ENCODE measurements at places on chromosomes 1 and 21.

DNA sequence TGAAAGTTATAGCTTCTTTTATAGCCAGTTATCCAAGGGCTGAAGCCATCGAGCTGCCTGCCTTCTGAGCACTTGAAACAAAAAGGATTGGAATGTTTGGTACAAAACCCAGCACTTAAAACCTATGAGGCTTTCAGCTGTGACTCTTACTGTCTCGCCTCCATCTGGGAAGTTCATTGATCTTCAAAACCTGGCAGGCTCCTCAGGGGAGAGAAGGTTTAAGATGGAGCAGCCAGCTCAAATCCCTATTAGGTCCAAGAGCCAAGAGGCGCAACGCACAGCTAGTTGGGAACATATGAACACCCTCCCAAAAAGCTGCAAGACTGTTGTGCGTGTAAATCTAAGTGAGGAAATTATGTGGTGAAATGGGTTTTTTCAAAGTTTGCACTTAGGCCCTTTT is 33.4 kb downstream of the BACE2 start:
- DNase-seq = no peak

DNA sequence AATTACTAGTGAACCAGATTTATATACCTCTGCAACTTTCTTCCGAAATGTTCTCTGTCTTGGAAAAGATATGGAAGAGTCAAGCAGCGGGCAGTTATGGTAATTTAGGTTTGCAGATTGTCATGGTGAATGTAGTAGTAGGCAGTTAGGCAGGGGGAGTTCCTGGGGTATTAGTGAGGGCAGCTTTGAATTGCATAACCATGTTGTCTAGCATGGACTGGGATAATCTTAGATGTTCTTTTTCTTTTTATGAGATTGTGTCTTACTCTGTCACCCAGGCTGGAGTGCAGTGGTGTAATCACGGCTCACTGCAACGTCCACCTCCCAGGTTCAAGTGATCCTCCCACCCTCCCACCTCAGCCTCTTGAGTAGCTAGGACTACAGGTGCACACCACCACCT is 25.0 kb downstream of the MACF1 start:
- DNase-seq = no peak

- no peak for DNase-seq
These were observed 3.4 kb downstream of the SOAT1 start for GRCh38 chr1:179297105-179297378.

GRCh38 chr21:15688016-15688415 is 41.8 kb upstream of the USP25 start:
- no peak for DNase-seq

- no peak for DNase-seq
These were observed 31.1 kb downstream of the MRAP start for GRCh38 chr21:32329776-32330175.

DNA sequence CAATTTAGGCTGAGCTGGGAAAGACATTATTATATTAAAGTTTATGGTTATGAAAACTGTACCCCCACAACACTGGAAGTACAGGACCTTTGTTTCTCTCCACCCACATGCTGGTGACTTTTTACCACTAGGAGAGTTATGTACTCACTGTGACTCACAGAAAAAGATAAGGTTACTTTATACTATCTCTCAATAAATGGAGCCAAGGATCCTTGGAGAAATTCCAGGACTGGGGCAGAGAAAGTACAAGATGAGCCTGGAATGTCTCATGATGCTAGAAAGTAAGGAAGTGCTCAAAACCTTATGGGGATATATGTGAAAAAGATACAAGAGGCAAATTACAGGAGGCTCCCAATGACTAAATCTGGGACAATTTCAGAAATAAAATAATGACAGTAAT is 63.9 kb upstream of the C1orf105 start:
- DNase-seq = no peak

DNA sequence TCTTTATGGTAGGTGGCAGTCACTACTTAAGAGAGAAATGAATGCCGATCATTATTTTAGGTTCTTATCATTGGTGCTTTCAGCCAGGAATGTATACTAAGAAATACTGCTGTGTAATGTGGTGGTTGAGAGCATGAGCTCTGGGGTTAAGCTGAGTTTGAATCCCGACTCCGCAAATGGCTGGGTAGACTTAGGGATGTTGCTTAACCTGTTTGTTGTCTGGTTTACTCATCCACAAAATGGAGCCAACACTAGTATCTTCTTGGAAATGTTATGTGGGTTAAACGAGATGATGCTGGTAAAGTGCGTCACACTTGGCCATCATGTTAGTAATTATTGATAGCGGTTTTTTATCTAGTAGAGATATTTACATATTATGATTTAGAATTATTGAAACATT is 83.8 kb downstream of the WDR3 start:
- DNase-seq = no peak

DNA sequence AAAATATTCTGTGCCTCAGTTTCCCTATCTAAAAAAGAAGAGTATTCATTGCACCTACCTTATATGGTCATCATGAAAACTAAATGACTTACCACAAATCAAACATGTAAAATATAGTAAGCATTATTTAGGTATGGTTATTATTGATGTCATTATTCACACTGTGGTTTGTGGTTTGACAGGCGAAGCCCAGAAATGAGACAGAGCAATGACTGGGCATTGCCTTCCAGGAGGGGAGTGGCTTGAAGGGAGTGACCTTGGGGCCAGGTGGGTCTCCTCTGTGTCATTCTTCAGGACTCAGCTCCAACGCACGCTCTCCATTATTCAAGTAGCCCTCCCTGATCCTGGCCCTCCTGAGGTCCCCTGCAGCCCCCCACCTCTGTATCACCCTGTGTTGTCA is 133.7 kb downstream of the DMRTA2 start:
- DNase-seq = no peak

DNA sequence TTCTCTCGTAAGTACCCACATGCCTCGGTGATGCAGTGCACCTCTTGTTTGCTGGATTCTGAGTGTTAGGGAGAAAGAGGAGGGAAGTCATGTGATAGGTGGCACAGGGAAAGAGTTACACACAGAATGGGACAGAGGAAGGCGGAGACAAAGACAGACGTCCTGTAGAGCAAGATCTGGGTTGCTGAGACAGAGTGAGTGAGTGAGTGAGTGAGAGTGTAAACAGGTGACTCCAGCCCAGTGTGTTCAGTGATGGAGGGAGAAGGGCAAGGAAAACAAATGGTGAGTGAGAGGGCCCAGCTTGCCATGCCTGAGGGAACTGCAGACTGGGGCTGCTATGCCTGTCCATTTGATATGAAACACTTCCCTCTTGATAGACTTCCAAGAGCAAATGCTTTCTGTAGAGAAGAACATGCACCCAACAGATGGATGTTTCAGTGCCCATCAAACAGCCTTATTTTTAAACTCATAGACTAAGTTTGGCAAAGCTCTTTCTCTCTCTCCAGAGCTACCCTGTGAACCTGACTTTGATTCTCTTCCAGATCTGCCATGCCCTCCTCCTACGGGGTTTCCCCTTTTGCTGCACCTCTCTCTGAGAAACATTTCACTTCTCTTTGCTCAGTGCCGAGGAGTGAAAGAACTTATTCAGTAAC is 209.9 kb upstream of the COA6 start:
- no peak for DNase-seq

- no peak for DNase-seq
These were observed 62.7 kb upstream of the MROH9 start for GRCh38 chr1:170872663-170873062.

- no peak for DNase-seq
These were observed 15.8 kb downstream of the KCNQ4 start for GRCh38 chr1:40799351-40799867.

DNA sequence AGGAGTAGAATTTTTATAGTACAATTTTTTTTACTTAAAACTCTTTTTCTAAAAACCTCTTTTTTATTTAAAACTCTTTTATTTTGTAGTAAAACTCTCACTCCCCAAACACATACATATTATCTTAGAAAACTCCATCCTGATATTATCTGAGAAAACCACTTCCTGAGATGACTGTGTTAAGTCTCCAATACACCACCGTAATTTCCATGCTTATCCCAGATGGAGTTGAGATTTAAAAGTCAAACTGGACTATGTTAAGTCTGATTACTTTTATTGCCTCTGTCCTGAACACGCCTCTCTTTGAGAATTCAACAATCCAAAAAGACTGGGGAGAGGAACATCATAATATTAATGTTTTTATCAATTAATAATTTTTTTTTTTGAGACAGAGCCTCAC is 3.7 kb downstream of the SEC16B start:
- DNase-seq = no peak

- no peak for DNase-seq
These were observed 282.3 kb downstream of the SEC16B start for GRCh38 chr1:177687544-177687943.

GRCh38 chr1:69077633-69078032 is 490.1 kb upstream of the LRRC7 start:
- no peak for DNase-seq

DNA sequence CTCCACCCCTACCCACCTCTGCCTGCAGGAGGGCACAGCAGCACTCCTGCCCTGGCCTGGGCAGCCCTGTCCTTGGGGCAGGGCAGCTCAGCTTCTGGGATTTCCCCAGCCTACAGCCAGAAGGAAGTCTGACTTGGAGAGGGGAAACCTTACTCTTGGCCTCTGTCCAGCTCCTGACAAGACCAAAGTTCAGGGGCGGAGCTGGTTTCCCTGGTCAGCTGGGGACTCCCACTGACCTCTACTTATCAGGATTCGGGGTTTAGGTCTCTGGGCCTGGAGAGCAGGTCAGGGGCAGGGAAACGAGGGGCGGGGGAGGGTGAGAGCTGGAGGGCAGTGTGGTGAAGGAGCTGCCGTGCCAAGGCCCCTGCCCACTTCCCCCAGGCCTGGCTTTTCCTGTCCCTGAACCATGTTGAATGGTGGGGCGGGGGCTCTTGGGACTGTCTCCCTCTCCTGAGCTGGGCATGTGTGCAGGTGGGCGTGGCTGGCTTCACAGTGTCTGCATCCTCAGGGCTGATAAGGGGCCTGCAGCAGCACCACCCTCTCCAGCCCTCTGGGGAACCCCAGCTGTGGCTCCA is 16.8 kb upstream of the ETV3 start:
- no peak for DNase-seq

DNA sequence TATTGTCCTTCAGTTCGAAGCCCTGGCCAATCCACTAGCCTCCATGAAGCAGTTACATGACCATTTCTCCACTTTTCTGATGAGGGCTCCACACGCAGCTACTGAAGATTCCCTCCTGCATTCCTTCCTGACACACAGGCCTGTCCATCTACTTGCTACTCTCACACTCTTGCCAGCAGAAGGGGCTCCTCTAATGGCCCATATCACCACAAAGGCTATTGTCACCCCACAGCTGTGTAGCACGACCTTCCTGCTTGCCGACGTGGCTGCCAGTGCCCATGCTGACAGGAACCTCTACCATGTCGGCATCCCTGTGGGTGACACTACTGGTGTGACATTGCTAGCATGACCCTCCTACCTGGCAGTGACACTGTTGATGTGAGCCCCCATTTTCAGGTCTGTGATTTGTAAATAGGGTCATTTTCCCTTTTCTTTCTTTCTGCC is 1528.6 kb upstream of the TPTE start:
- no peak for DNase-seq

Data from activated T-helper 1 cell treated with anti-CD3 and anti-CD28 coated beads, Interleukin-2, amount 50 U/mL, for 16 hours (primary cell).